Stimulated activated CD8-positive, alpha-beta memory T cell treated with anti-CD3 and anti-CD28 coated beads, Interleukin-4, amount 100 ng/mL, for 1 hour (primary cell): ENCODE measurements at places on chromosomes 5 and 9.

GRCh38 chr9:3740690-3741419, 215.1 kb upstream of the RFX3 start:
- no peak for DNase-seq

- no peak for DNase-seq
Observed at GRCh38 chr9:124602204-124602603, 95.0 kb upstream of the NR5A1 start.

DNA sequence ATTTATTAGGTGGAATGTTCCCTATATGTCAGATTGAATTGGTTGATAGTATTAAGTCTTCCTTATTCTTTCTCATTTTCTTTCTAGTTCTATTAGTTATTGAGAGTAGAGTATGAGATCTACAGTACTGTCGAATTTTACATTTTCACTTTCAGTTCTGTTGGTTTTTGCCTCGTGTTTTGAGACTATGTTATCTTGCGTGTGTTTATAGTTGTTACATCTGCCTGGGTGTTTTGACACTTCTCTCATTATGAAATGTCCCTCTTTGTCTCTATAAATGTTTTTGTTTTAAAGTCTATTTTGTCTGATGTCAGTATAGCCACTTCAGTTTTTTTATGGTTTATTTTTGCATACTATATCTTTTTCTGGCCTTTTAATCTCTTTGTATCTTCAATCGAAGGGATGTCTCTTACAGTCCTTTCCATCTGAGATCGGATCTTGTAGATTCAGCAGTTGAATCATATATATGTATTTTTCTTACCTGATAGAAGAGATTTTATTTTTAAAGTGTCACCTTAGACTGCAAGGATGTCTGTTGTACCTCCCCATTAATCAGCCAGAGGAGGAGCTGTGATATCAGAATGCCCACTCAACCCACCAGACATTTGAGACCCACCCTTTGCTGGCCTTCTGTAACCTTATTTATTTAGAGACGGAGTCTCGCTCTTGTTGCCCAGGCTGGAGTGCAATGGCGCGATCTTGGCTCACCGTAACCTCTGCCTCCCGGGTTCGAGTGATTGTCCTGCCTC, 20.7 kb downstream of the EHMT1 start:
- DNase-seq = no peak

GRCh38 chr9:79501546-79501945, 70.2 kb upstream of the TLE4 start:
- DNase-seq = no peak

DNA sequence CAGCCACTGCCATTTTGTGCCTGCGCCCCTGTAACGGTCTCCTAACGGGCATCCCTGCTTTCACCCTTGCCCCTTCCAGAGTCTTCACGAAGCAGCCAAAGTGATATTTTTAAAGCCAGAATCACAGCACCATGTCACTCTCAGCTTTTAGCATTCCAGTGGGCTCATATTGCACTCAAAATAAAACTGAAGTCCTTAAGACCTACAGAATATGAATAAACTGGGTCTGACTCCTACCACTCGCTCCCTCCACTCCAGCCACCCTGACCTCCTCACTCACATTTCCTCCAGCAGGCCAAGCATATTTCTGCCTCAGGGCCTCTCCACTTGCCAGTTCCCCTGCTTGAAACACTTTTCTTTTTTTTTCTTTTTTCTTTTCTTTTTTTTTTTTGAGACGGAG, 2.4 kb upstream of the PDLIM7 start:
- no peak for DNase-seq

- DNase-seq = no peak
Observed at GRCh38 chr9:757246-757881, 84.1 kb upstream of the DMRT1 start.

DNA sequence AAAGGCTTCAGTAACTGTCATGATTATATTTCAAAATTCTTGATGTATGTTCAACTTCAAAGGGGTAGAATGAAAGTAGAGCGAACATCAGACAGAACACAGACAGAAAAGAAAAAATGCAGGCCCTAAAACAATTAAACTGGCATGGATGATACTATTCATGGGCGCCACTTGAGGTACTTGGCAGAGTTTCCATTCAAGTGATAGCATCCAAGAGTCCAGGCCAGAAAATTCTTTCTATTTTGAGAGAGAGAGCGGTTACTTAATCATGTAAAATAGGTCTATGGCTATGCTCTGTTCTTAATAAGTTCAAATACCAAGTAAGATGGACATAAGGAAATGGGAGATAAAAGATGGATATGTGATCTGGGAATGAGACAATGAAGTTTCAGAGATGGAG, 21.4 kb upstream of the PRR16 start:
- no peak for DNase-seq

DNA sequence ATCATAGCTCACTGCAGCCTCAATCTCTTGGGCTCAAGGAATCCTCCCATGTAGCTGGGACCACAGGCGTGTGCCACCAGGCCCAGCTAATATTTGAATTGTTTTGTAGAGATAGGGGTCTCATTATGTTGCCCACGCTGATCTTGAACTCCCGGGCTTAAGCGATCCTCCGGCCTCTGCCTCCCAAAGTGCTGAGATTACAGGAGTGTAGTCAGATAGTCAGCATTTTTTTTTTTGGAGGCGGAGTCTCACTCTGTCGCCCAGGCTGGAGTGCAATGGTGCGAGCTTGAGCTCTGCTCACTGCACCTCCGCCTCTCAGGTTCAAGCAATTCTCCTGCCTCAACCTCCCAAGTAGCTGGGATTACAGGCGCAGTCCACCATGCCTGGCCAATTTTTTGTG, 1.6 kb upstream of the SAR1B start:
- no peak for DNase-seq

DNA sequence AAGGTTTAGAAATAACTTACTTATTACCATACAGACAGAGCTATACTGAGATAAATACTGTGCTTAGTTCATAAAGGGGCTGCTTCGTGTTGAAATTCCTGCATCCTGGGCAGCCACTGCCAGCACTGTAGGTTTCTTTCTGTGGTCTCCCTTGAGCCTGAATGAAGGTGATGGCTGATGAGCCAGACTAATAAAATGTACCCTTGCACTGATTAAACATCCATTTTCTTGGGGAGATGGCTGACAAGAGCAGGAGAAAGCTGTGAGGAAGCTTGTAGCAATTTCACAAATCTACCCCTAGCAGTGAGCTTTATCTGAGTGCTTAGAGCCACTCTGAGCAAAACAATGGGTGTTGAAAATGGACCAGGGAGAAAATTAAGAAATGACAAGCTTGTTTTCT, 23.3 kb upstream of the ZSWIM6 start:
- DNase-seq = no peak

GRCh38 chr9:86187121-86187520, 72.3 kb downstream of the C9orf153 start:
- no peak for DNase-seq

DNA sequence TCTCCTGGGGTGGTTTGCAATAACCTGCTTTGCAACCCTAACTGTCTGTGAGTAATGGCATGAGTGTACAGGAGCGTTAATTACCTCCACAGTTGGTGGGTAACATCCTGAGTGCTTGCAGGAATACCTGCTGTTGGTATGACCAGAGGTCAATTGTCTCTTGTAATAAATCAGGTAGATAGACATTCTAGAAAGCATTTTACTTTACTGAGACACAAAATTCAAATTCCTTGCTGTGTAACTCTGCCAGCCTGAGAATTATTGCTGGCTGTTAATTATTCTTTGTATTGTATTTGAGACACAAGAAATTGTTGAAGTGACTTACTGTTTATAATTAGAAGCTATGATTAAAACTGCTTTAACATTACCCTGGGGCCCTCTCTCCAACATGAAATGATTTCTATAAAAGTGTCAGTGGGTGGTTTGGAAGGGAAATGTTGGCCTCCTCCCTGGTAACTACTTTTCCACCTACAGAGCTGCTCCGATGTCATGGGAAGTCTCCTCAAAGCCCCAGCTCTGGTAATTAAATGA, 150.8 kb upstream of the ADCY2 start:
- no peak for DNase-seq

DNA sequence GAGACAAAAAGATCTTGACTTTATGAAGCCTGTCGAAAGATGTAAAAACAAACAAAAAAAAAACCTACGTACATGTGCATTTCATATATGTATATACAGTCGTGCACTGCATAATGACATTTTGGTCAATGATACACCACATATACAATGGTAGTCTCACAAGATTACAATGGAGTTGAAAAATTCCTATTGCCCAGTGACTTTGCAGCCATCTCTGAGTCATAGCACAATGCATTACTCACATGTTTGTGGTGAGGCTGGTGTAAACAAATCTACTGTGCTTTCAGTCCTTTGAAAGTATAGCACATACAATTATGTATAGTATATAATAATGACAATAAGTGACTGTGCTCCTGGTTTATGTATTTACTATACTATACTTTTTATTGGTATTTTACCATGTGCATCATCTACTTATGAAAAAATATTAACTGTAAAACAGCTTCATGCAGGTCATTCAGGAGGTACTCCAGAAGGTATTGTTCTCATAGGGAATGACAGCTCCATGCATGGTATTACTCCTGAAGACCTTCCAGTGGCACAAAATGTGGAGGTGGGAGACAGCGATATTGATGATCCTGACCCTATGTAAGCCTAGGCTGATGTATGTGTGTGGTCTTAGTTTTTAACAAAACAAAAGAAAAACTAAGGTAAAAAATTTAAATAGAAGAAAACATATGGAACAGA, 73.7 kb upstream of the FST start:
- DNase-seq = no peak

GRCh38 chr9:19975499-19975898, 186.7 kb upstream of the SLC24A2 start:
- DNase-seq = no peak

DNA sequence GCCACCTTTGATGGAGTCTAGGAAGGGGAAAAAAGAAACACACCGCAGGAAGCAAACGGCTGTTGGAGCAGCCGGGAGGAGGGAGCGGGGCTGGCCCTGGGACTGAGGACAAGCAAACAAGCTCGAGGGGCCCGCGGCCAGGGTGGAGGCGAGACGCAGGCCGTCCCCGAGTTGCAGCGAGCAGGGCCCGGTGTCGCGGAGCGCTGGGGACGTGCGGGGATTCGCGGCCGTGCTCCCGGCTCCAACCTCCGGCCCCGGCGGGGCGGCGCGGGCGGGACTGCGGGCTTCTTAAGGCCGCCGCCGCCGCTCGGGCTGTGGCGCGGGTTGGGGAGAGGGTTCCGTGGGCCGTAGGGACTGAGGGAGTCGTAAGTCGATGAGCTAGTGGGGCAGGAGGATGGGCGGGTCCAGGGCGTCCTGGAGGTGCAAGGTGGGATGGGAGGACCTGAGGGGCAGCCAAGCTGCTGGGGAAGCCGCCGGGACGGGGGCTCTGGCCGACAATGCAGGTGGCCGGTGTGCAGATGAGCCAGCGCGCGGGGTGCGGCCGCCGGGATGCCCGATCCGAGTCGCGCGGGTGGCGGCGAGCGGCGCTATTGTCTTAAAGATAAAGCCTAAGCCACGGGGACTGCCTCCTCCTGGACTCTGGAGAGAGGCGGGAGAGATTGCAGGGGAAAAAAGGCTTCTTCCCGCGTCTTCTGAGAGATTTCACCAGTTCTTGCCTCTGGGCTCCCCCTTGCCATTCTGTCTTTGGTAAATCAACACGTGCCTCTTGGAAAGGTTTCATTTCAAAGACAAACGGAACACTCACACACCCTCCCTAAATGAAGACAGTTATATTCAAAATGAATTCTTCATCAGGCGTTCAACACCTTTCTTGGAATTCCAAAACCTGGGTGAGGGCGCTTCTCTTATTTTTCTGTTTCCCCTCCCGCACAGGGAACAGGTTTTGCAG, 1.6 kb upstream of the HAPLN1 start:
- no peak for DNase-seq

GRCh38 chr9:100111235-100111634, 12.2 kb downstream of the INVS start:
- no peak for DNase-seq

- DNase-seq = no peak
Observed at GRCh38 chr5:127739807-127740384, 36.7 kb downstream of the CCDC192 start.

- no peak for DNase-seq
Observed at GRCh38 chr5:136734628-136735027, 369.3 kb upstream of the TRPC7 start.

GRCh38 chr5:67996596-67996995, 219.0 kb upstream of the PIK3R1 start:
- no peak for DNase-seq

GRCh38 chr9:89810431-89810830, 205.6 kb downstream of the GADD45G start:
- DNase-seq = no peak

- no peak for DNase-seq
Observed at GRCh38 chr9:130332384-130332926, 66.9 kb downstream of the HMCN2 start.

DNA sequence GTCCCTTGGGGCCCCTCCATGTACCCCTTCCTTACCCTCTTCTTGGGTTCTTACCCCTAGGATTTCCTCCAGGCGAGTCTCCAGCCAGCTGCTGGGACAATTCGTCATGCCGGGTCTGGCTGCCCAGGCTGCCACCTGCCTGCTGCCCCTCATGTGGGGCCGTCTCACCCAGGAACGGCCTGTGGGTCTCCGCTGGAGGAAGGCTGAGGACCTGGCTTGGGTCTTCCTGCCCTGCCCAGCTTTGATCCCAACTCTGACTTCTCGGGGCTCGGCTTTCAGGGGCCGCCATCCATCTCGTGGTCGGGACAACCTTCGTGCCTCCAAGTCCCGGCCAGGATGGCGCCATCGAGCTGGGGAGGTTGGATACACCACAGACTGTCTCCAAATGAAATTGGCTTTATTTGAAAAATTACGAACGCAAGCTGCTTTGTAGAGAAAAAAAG, 38.1 kb downstream of the HMCN2 start:
- no peak for DNase-seq

GRCh38 chr5:10567781-10568321, 4.0 kb downstream of the ANKRD33B start:
- no peak for DNase-seq

GRCh38 chr9:107733523-107733894, 243.9 kb upstream of the KLF4 start:
- DNase-seq = no peak
